ENCODE measurements at places on chromosomes 5 and 9.

GRCh38 chr5:81850501-81851357, 99.8 kb upstream of the SSBP2 start:
- no peak for DNase-seq

- DNase-seq, result no peak
Measured at GRCh38 chr9:135087899-135088347, 455 bp downstream of the OLFM1 start.

GRCh38 chr5:122469384-122469919, 157.4 kb downstream of the SNCAIP start:
- no peak for DNase-seq

GRCh38 chr9:134723491-134724190, 82.0 kb downstream of the COL5A1 start:
- DNase-seq, result no peak

- no peak for DNase-seq
Measured at GRCh38 chr5:118806571-118806970, 181.8 kb downstream of the DTWD2 start.

Data from activated naive CD8-positive, alpha-beta T cell treated with anti-CD3 and anti-CD28 coated beads for 36 hours (primary cell).